ENCODE measurements at places on chromosomes 3 and 15. TPM values are rescaled to one million over a fixed set of nuclear protein-coding genes. Genes with fewer than 3 reads are reported as not detected.

DNA sequence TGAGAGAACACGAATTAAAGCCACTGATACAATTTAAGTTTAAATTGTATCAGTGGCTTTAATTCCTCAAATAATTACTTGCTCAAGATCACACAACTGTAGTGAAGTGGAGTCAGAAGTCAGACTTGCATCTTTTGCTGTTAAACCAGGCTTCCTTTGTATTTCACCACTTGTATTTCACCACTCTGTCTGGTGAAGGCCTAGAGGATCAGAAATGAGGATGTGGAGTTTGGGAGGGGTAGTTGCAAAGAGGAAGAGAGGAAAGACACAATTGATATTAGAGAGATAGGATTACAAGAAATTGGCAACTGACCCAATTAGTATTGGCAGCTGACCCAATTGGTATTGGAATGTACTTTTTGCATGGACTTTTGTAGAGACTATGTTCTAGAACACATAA, 288.1 kb upstream of the GPR149 start:
- no peak for DNase-seq

DNA sequence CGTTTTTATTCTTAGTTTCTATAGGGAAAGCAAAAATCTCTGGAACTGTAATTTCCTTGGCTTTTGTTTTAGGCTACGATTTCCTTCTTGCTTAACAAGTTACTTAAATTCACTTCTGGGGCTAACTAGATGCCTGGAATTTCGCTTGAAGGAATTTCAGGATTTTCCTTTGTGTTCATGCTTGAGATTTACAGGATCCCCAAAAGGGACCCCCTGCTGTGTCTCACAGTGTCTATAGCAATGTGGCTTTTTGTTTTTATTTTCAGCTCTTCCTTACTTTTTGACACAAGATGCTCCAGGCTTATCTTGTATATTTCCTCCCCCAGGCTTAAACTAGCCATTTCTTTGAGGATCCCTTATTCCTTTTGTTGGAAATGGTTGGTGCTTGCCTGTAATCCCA, 95.5 kb upstream of the DPPA4 start:
- DNase-seq = no peak

DNA sequence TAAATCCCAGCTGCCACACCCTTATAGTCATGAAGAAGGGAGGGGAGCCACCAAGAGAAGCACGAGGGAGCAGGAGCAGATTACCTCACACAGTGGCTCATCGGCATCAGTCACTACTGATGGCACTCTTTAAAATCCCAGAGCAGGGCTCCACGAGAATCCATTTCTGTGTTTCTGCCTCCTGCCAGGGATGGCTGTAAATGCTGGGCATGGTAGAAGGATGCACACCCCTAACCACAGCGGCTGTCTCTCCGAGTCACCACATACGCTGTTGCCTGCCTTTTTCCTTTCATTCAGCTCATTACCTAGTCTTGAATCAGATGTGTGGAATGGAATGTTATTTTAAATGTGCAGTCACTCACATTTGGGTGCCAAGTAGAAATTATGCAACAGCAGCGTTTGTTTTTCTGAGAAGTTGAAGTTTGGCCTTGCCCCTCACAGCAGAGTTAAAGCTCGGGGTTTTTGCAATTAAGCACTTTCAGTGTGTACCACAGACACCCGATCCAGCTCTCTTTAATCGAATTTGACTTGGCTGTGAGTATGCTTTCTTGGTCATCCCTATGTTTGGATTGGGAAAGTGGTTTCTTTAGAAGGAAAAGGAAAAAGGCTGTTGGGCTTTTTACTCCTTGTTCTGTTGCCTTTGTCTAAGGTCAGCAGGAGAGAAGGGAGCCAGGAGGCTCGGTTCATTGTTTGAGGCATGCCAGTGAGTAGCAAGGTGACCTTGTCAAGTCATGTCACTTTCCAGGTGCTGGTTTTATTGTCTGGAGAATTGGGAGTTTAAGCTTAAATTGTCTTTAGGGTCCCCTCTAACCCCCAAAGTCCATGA, 284.2 kb upstream of the TPM1 start:
- no peak for DNase-seq

GRCh38 chr3:131898346-131898745, 136.5 kb downstream of the CPNE4 start:
- DNase-seq = no peak

Gene TM4SF18
- not detected for total RNA-seq

Gene ECE2
- total RNA-seq = not detected

Measured in activated CD4-positive, alpha-beta T cell treated with anti-CD3 and anti-CD28 coated beads, Interleukin-2, amount 10 ng/mL, durations not matched to agents 7 days and 5 days (primary cell).